Activated T-cell treated with anti-CD3 and anti-CD28 coated beads, Interleukin-2, amount 50 U/mL, for 4 hours (primary cell): ENCODE measurements at places on chromosomes 2 and 18.

DNA sequence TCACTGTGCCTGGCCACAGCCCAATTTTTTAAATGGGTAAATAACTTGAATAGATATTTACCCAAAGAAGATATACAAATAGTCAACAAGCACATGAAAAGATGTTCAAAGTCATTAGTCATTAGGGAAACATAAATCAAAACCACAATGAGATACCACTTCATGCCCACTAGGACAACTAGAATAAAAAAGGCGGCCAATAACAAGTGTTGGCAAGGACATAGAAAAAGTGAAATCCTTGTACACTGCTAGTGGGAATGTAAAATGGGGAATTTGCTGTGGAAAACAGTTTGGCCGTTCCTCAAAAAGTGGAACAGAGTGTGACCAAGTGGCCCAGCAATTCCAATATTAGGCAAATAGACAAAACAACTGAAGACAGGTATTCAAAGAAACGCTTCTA is 270.1 kb downstream of the TFCP2L1 start:
- no peak for DNase-seq

GRCh38 chr2:20551260-20551944 is 99.5 kb downstream of the HS1BP3 start:
- DNase-seq, result no peak

- no peak for DNase-seq
Observed at GRCh38 chr2:11237122-11237521, 81.9 kb downstream of the SLC66A3 start.

DNA sequence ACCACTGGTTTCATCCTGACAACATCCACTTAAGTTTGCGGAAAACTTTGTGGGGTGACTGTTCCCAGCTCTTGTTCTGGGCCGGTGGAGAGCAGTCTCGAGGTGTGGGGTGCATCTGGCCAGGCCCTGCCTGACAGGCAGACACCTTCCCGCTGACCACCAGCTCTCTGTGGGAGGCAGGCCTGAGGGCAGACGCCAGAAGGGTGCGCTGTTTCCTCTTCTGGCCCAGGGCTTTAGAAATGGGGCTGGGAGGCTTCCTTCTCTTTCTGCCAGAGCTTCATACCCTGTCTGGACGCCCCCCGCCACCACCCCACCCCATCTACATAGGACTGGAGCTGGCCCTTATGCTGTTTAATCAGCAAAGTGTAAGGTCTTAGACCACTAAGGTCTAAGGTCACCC is 263.8 kb downstream of the LOXHD1 start:
- no peak for DNase-seq

- no peak for DNase-seq
Observed at GRCh38 chr2:128941751-128942150, 623.1 kb upstream of the HS6ST1 start.

DNA sequence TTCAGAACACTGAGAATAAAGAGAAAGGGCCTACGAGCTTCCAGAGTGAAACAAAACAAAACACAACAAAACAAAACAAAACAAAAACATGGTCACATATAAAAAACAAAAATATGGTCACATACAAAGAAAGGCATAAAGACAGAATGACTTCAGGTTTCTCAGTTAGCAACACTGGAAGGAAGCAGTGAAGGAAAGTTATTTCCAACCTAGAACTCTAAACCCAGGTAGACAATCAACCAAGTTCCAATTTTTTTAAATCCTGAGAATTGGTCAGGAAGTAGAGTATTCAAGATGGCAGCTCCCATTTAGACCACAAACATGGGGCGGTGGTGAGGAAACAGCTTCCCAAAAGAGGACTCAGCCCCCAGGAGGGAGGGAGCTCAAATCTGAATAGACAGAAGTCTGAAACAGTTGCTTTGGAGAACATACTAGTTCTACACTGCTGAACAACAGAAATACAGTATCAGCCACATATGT is 9.1 kb downstream of the DRC1 start:
- no peak for DNase-seq

- DNase-seq, result no peak
Observed at GRCh38 chr18:26614374-26614773, 66.0 kb upstream of the KCTD1 start.

GRCh38 chr2:148282201-148282600 is 261.3 kb downstream of the MBD5 start:
- DNase-seq, result no peak

GRCh38 chr18:47274961-47275360 is 23.5 kb upstream of the SKOR2 start:
- no peak for DNase-seq
